ENCODE measurements at places on chromosomes 1 and 21.

- DNase-seq: no peak
Observed at GRCh38 chr1:206833106-206833680, 32.2 kb upstream of the IL20 start.

- no peak for DNase-seq
Observed at GRCh38 chr1:5125208-5125607, 470.8 kb downstream of the AJAP1 start.

GRCh38 chr21:16423921-16424320 lies 694.1 kb downstream of the USP25 start:
- no peak for DNase-seq

- DNase-seq: no peak
Observed at GRCh38 chr1:177755851-177756560, 213.9 kb downstream of the SEC16B start.

- DNase-seq: no peak
Observed at GRCh38 chr21:41970106-41970391, 16.2 kb upstream of the C2CD2 start.

- DNase-seq: no peak
Observed at GRCh38 chr1:204709960-204710912, 24.7 kb upstream of the LRRN2 start.

GRCh38 chr1:3759164-3759563 lies 6.9 kb downstream of the CCDC27 start:
- no peak for DNase-seq

GRCh38 chr21:33023574-33024200 lies 2.0 kb upstream of the OLIG2 start:
- DNase-seq: no peak

GRCh38 chr1:239204401-239204800 lies 182.0 kb upstream of the CHRM3 start:
- no peak for DNase-seq

DNA sequence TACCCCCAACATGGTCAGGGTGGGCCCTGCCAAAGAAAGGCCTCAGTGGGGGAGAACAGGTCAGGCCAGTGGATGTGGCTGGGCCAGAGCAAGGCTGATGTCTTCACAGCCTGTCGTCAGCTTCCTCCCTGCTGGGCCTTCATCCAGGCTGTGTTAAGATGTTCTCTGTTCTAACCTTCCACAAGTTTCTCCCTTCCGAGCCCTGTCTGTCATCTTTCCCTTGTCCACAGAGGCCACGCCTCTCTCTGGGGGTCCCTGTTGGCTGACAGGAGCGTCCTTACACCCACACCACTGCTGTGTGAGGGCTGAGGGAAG lies 36.2 kb downstream of the SIM2 start:
- no peak for DNase-seq

DNA sequence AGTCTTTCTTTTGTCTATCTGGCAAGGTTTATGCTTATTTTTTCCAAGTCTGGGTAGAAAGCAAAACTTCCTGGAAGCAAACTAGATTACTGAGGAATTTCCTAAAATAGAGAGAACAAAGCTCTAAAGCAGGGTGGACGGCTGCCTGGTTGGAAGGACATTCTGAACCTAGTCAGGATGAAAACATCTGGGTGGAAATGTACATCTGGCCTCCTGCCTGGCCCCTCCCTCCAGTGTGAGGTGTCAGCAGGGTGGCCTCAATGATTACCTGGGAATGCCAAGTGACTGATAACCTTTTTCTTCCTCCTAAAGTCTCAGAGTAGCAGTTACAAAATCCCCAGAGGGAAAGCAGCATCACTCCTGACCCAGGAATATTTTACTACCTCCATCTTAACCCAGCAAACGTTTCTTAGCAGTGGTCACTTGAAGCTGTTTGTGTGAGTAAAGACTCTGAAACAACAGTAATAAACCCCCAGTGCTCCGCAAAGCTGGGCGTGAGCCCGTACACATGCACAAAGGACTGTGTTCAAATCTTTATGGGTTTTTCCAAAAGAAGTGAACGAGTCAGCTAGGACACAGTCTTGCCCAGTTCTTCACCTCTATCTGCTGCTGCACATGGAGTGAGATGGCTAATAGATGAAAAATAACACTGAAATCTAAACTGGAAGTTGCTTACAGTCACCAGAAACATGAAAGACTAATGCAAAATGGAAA lies 18.9 kb downstream of the ANGPTL7 start:
- no peak for DNase-seq

DNA sequence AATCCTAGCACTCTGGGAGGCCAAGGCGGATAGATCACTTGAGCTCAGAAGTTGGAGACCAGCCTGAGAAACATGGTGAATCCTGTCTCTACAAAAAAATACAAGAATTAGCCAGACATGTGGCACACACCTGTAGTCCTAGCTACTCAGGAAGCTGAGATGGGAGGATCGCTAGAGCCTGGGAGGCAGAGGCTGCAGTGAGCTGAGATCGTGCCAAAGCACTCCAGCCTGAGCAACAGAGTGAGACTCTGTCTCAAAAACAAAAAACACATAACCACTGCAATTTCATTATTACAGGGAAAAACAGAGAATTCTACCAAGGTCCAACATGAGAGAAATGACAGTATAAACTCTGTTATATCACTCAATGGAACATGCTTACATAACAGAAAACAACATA lies 4.4 kb upstream of the TOMM20 start:
- no peak for DNase-seq

- DNase-seq: no peak
Observed at GRCh38 chr1:114104949-114105348, 48.7 kb downstream of the SYT6 start.

- DNase-seq: no peak
Observed at GRCh38 chr1:110902820-110903463, 30.0 kb downstream of the CD53 start.

- no peak for DNase-seq
Observed at GRCh38 chr1:92754000-92754718, 30.7 kb downstream of the EVI5 start.

GRCh38 chr1:228998179-228998578 lies 262.9 kb downstream of the RHOU start:
- no peak for DNase-seq

DNA sequence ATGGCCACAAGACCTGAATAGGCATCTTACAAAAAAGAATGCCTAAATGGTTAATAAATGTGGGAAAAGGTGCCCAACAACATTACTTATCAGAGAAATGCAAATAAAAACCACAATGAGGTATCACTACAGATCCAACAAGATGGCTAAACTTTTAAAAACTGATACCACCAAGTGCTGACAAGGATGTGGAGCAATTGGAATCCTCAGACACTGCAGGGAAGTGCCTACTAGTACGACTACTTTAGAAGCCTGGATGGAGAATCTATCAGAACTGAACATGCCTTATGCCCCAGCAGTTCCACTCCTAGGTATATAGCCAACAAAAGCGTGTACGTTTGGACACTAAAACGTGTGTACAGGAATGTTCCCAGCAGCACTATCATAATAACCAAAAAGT lies 19.9 kb downstream of the TNFRSF8 start:
- DNase-seq: no peak

DNA sequence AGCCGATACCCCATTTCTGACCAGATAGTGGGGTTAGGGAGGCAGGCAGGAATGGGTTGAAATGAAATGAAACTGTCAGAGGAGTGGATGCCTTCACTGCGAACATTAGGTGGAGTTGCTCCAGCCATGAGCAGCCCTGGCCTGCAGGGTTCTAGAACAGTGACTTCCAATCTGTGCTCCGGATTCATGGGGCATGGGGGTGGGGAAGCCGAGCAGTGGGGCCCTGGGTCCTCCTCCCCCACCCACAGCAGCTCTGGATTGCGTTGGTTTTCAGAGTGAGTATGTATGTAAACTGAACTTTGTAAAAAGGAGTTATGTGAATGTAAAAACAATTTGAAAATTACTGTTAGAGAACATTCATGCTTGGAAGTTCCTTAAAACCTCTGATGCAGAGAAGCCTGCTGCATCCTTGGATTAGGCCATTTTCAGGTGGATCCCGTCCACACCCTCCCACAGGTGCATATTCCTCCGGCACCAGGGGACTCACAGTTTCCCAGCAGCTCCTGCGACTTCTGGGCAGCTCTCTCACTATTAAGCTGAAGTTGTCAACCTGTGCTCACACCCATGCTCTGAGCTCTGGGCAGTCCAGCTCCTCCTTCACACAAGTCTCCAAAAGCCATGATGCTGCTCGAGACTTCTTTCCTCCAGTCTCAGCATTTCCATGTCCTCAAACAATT lies 54.4 kb upstream of the EDN2 start:
- DNase-seq: no peak

- DNase-seq: no peak
Observed at GRCh38 chr1:167533851-167534300, 15.5 kb upstream of the CD247 start.

- no peak for DNase-seq
Observed at GRCh38 chr1:40155910-40156309, 5.3 kb upstream of the RLF start.

DNA sequence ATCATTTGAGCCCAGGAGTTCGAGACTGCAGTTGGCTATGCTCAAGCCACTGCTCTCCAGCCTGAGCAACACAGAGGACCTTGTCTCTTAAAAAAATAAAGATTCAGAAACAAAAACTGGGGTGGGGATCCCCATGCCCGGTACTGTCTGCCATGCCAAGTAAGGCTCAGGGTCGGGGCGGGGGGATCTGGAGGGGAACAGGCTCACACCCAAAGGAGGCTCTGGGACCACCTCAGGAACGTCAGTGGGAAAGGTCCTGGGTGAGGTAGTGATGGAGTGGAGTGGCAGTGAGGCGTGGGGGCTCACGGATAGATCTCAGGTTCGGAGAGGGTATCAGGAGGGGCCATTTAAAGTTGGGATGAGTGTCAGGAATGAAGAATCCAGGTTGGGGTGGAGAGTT lies 765 bp upstream of the S100A4 start:
- no peak for DNase-seq

- no peak for DNase-seq
Observed at GRCh38 chr1:173302890-173303829, 96.0 kb upstream of the TNFSF4 start.

- no peak for DNase-seq
Observed at GRCh38 chr21:32320059-32320458, 21.4 kb downstream of the MRAP start.

DNA sequence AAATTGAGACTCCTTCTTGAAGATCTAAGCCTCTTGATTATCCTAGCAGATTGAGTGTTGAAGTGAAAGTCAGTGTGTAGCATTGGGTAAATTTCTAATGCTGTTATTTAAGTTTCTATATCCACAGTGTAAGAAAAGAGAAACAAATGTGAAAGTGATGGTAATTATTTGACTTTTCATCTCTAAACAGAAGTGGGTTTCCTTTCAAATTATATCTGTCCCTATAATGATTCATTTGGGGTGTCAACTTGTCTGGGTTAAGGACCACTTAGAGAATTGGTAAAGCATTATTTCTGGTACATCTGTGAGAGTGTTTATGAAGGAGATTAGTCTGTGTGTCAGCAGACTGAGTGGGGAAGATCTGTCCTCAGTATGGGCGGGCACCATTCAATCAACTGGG lies 133.0 kb upstream of the HMCN1 start:
- DNase-seq: no peak

DNA sequence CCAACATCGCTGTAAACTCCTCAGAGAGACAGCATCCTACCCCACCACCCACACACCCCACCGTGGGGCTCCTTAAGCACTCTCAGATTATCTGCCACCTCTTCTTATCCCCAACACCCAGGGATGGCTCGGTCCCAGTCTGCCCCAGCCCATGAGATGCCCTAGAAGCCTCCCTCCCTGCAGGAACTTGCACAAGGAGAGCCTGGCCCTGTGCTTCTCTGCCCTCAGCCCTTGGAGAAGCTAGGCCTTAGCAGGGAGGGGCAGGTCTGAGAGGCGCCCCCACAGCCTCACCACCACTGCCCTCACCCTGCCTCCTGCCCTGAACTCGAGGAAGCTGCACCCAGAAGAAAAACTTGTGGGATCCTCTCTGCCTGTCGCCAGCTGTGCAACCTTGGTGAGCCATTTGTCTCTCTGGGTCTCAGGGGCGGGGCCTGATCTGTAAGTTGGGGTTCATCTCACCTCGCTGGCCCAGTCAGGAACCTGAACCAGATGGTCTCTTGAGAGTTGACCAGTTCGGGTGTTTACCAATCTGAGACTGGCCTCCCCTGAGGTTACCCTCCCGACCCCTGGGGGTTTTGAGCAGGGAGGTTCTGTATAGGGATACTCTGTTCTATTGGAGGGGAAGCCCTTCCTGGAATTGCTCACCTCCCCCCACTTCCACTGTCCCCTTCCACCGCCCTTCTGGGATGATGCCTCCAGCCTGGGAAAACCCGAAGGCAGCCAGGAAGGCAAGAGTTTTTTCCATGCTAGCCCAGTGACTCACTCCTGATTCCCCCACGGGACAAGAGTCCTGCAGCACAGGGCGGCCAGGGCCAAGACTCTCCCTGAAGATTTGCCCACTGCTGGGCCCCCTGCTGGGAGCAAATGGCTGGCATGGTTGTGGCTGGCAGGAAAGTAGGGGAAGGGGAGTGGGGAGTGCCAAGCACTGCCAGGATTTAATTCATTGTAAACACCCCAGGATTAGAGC lies at the start of gene S100A3:
Gene S100A3 (minus strand): TSS at position 537 of the 967 bp plus-strand sequence. CDS start 773 bp downstream, outside the sequence.
- no peak for DNase-seq

GRCh38 chr1:49136738-49137251 lies 360.1 kb upstream of the BEND5 start:
- no peak for DNase-seq

DNA sequence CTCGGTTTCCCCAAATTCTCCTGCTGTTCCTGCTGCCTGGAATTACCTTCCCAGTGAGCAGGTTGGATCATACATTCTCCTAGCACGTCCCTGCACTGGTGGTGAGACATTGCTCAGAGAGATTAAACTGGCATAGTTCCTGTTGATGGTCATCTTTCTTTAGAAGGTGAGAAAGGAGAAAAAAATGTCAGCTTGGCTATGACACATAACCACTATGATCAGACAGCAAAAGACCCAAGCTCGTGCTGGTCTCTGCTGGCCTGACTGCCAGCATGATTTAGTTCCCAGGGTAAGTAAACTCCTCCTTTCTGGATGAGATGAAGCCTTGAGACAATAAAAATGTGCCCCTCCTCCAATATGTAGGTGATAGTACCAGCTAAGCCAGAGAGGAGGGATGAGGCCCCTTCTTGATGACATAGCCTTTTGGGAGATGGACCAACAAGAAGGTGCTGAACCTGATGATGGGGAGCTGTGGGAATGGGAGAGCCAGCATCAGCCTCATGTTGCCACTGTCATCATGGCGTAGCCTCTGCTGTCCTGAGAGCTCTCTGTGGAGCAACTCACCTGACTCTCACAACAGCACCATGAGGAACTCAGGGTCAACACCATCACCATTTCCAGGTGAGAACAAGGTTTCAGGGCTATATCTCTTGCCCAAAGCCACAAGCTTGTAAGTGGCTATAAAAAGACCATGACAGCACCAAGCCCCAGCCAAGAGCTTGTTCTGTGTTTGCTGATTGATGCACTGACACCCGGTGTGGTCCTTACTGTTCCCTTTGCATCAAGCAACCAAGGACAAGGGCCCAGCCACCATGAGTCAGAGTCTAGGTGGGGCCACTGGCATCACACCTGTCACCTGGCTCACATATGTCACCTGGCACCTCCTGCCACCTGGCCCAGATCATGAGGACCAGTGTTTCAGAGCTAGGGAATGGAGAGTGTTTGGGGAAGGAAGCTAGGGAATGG lies 200.0 kb downstream of the MATN1 start:
- DNase-seq: no peak

All from stimulated activated CD8-positive, alpha-beta memory T cell treated with anti-CD3 and anti-CD28 coated beads, Interleukin-7, amount 100 ng/mL, for 48 hours (primary cell).